ENCODE measurements at places on chromosomes 1 and 21.
A peak's percentile ranks its signal among the peaks of the same experiment; 100 is the strongest.

DNA sequence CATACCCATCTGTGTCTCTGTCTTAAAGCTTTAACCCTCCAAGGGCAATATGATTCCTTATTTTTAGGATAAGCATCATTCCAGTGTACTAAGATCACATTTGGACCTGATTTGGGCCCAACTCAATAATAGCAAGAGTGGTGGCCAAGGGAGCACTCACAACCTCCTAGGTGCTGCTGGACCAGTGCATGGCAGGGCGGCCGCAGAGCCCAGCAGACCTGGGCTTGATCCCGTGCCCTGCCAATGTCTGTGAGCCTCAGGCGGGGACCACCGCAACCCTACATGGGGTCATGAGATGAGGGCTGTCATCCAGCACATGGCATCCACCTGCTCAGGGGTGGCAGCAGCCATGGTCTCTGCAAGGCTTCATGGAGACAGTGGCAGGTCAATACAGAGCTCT is 201.8 kb upstream of the TMEM51 start:
- DNase-seq = no peak

- no peak for DNase-seq
These were observed 3.2 kb downstream of the GJC2 start for GRCh38 chr1:228152918-228153258.

DNA sequence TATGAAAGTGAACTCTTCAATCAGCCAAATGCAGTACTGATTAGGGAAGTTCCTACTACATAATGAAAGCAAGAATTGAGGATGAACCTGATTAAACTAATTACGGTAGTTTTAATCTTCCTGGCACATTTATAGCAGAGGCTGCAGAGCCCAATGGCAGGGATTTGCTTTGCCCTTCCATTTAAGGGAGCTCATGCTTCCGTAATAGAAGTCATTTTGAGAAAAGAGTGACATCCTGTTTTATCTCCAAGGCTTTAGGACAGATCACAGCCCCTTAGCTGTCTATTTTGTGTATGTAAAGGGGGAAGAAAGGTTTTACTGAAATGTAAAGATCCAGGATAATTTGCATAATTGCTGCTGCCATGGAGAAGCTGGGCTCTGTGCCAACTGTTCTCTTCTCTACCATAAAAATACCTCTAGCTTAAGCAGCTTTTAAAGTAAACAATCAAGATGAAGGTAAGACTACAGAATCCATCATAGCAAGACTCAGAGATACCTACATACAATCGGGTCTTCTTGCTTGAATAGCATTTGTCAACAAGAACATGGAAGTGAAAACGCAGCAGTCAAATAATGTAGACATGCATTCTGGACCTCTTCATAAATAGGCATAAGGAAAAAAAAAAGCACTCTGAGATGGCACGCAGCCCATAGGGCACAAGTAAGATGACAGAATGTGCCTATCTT is 62.5 kb downstream of the ASH1L start:
- no peak for DNase-seq

- DNase-seq = peak; percentile 16
These were observed 36.4 kb upstream of the HHAT start for GRCh38 chr1:210292231-210292871.

DNA sequence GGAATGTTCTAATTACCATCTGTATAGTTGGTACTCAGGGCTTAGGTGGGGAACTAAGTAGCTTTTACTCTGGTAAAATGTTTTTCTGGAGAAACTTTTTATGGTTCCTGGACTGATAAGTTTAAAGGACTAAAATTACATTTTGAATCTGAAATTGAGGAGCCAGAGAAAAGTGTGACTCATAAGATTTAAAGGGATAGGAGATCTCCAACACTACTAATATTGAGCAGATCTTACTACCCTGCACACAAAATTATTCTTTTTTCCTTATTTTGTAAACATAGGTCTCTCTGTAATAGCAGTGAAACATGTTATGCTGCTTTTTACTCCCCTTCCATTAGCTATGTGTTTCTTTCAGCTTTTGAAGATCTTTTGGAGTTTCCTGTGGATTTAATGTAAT is 32.5 kb downstream of the MTF2 start:
- DNase-seq = no peak

DNA sequence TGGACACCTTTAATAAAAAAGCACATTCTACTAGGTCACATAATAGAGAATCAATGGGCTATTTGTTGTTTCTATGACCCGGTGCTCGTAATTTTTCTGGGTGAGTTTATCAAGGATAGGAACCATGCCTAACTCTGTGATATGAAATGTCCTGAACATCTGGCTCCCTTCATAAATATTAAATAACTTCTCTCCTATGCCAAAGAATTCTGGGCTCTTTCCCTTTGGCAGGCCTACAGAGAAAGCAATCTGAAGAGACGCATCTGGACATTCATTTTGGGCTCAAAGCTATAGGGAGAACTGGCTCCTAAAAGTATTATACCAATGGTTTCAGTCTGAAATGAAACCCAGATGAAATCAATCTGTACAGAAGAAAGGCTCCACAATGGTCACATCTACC is 38.8 kb upstream of the ANGPTL7 start:
- DNase-seq = no peak

- no peak for DNase-seq
These were observed 34.6 kb upstream of the LHX8 start for GRCh38 chr1:75099581-75099980.

- no peak for DNase-seq
These were observed 511.0 kb upstream of the CAMK1G start for GRCh38 chr1:209072481-209072880.

DNA sequence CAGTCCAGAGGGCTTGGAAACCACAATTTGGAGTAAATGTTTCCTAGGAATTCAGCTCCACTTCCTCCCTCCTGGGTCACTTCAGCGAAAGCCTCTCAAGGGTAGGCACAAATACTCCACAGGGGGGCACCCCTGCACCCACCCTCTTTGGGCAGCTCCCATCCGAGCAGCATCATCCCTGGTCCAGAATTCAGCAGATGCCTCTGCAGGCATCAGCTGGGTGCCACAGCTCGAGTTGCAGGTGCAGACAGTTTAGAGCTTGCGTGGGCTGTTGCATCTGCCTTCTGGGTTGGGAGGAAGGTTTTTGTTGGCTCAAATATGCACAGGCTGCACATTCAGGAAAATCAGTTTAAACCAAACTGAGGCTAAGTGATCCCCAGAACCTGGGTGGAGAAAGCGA is 25.0 kb downstream of the KANK4 start:
- no peak for DNase-seq

DNA sequence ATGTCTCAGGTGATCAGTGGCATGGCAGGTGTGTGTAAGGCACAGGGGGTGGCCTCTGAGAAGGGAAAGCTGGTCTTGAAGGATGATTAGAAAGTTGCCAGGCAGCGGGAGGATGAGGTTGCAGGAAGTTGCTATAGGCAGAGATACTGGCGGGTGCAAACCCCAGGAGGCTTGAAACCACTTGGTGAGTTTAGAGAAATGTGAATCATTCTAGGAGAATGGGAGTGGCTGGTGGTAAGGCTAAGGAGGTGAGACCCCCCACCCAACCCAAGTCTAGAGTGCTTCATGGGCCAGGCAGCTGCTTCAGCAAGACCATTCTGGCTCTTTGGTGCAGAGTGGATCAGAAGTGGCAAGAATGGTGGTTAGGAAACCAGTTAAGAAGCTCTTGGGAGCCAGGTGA is 9.0 kb downstream of the SH2D2A start:
- no peak for DNase-seq

GRCh38 chr1:27489973-27490741 is at the start of gene WASF2:
Gene WASF2 (minus strand): TSS chr1:27490167. CDS start chr1:27428890, 61,277 bp downstream.
- DNase-seq = peak; percentile 96

Data from effector memory CD8-positive, alpha-beta T cell (primary cell).